ENCODE measurements at places on chromosomes 5 and 9.
A peak's percentile ranks its signal among the peaks of the same experiment; 100 is the strongest.

GRCh38 chr5:36570301-36571095 lies 35.9 kb upstream of the SLC1A3 start:
- DNase-seq = no peak

GRCh38 chr5:180034564-180034963 lies 37.0 kb downstream of the RNF130 start:
- DNase-seq = no peak

DNA sequence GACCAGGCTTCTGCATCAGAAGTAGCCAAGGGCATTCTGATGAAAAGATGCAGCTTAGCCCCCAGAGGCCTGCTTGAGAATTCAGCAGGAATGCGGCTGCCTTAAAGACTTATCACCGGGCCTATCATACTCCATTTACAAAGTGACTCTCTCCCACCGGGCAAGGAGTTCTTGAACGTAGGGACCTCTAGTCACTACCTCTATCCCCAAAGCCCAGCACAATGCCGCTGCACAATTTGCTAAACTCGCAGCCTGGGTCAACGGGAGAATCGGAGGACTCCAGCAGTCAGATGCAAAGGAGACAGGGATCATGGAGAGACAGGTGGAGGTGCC lies 661 bp downstream of the PDCL start:
- peak; percentile 53 for DNase-seq

DNA sequence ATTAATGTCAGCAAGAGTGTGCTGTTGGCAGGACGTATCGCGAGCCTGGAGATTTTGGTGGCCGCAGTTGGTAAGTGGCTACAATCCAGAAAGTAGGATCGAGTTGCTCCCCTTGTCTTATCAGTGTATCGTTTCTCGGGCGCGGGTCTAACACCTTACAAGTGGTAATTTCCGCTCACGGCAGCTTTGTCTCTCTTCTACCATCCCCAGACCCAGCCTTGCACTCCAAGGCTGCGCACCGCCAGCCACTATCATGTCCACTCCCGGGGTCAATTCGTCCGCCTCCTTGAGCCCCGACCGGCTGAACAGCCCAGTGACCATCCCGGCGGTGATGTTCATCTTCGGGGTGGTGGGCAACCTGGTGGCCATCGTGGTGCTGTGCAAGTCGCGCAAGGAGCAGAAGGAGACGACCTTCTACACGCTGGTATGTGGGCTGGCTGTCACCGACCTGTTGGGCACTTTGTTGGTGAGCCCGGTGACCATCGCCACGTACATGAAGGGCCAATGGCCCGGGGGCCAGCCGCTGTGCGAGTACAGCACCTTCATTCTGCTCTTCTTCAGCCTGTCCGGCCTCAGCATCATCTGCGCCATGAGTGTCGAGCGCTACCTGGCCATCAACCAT lies 1.1 kb downstream of the PTGER4 start:
- DNase-seq = no peak

DNA sequence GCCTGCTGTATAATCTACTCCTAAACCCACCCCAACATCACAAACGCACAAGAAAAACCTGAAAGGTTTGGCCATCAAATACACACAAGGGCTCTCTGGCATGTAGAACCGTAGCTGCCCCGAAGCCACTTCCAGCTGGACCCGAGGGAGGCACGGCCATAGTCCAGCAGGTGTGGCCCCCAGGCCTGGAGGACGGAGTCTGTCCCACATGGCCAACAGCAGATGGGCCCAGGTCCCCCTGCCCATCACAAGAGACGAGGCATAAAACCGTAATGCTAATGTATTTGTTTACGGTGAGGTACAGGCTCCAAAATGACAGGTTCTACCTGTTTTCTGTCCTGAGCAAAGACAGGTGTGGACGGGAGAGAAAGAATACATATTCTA lies 234.2 kb downstream of the SYK start:
- DNase-seq = no peak

DNA sequence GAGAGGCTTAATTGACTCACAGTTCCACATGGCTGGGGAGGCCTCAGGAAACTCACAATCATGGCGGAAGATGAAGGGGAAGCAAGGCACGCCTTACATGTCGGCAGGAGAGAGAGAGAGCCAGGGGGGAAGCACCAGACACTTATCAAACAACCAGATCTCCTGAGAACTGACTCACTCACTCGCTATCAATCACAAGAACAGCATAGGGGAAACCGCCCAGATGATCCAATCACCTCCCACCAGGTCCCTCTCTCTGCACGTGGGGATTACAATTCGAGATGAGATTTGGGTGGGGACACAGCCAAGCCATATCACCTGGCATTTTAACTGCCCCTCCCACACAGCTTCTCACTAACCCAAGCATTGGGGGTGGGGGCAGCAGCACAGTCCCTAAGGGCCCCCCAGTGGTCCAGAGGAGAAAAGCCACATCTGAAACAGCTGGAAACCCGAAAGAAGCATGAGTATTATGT lies 76.1 kb upstream of the ASS1 start:
- no peak for DNase-seq

- no peak for DNase-seq
Observed at GRCh38 chr5:38600329-38601045, 44.0 kb upstream of the LIFR start.

All from NCI-H345 (cell line).